CD4-positive, alpha-beta memory T cell (primary cell): ENCODE measurements at places on chromosomes 11 and 22.

DNA sequence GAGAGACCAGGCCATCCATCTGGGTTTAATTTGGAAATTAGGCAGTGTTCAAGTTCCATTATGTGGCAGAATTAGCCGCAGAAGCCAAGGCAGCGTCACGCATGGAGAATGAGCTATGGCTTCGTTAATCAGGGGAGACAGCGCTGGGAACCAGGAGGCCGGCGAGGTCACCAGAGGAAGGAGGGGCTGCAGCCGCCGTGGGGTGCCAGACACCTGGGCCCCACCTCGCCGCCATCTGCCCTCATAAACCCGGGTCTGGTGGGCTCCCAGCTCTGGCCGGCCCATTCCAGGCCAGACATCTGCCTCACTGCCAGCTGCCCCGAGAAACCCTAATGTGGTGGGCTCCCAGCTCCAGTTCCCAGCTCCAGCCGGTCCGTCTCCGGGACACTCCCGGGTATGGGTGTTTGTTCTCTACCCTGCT lies 676.9 kb downstream of the BRD1 start:
- DNase-seq: no peak

DNA sequence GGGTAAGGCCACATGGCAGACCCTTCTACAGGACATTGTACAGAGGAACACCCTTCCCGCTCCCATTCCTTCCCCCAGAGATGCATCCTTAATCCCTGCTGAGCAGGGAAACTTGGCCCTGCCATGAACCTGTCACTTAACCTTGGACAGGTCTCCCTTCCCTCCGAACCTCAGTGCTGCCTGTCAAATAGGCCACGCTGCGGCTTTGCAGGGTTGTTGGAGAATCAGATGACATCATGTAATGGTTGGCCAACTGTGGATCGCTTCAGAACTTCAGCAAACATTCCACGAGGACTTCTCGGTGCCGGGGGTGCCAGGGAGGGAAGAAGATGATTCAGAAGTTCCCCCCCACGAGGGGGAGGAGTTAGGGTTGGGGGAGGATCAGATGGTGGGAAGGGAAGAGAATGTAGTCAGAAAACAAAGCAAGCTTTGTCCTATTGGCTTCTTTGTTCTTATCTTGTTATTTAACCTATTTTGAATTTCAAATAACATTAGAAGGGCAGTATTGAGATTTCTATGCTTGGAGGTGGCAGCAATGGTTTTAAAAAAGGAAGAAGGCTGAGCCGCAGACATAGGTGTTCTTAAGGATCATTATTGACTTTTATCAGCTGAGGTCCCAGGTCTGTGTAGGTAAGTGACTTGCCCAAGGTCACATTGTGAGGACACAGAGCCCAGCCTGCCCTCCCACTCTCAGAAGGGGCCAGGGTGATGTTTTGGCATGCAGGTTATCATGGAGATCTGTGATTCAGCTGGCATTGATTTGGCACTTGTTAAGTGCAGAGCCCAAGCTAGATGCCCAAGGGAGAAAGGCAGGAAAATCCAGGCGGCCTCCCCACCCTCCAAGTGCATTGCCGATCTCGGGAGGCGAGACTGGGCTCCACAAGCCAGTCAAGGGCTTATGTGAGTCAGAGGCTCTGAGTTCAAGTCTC lies 3.1 kb downstream of the CDC42EP1 start:
- DNase-seq: no peak

GRCh38 chr11:70326833-70327232 lies 56.3 kb downstream of the PPFIA1 start:
- DNase-seq: no peak

- no peak for DNase-seq
Measured at GRCh38 chr22:33272180-33272579, 214.0 kb upstream of the SYN3 start.

GRCh38 chr11:32774081-32774480 lies 20.4 kb downstream of the CCDC73 start:
- DNase-seq: no peak

DNA sequence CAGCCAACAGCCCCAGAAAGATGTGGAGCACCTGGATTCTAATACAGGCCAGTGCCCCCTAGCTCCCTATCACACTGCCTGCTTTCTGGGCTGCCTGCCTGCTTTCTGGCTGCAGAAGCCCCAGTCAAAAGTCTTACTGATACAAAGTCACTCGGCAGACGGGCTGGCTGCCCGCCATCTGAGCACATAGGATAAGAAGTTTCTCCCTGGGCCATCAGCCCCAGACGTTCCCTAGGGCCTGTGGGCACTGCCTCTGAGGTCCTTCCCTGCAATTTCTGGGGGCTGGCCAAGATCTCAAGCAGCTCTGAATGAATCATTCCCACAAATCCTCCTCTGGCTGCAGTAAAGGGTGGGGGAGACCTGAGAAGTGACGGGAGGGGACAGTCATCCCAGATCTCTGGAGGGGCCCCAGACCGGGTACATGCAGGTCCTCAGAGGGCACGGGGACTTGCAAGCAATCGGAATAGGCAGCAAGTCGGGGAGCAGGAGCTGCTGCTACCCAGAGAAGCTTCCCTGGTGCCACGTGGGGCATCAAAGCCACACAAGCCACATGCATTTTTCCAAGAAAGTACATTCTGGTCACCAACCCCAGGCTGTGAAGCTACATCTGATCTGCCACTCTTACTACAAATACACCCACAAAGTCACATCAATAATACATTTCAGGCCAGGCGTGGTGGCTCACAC lies 4.7 kb downstream of the TPST2 start:
- no peak for DNase-seq

DNA sequence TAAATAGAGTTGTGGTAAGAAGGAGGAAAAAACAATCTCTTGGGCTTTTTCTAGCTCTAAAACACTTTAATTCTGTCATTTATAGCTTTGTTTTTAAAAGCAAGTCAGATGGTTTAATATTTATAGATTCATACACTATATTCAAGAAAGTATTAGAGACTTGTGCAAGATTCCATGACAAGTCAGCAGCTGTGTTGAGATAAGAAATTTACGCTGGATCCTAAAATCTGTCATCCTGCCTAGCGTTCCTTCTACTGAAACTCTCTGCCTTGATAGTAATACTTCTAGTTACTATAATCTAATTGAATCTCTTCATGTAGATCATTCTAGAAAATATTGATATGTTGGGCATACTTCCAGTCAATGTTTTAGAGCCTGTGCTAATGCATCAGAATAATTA lies 721.8 kb downstream of the CNTN5 start:
- DNase-seq: no peak

GRCh38 chr22:31300896-31301295 lies 8.6 kb upstream of the PIK3IP1 start:
- DNase-seq: no peak

- no peak for DNase-seq
Measured at GRCh38 chr11:32464078-32464477, 28.7 kb upstream of the WT1 start.

- no peak for DNase-seq
Measured at GRCh38 chr11:61575886-61576861, 4.7 kb downstream of the SYT7 start.

DNA sequence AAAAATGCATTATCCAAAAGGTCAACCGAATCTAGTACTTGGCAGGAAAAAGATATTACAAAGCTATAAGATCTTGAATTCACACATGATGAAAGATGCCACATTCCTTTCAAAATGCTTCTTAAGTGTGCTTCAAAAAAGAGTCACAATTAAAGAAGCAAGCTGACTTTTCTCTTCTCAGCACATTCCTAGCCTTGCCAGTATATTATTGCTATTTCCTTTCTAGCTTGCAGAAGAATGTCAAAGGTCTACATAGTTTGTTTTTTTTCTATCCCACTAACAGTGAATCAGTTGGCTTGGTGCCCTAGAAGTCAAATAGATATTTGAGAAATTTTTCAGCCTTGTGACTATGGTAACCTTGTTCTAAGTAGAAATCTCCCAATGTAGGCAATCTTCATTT lies 56.8 kb downstream of the GUCY1A2 start:
- DNase-seq: no peak

DNA sequence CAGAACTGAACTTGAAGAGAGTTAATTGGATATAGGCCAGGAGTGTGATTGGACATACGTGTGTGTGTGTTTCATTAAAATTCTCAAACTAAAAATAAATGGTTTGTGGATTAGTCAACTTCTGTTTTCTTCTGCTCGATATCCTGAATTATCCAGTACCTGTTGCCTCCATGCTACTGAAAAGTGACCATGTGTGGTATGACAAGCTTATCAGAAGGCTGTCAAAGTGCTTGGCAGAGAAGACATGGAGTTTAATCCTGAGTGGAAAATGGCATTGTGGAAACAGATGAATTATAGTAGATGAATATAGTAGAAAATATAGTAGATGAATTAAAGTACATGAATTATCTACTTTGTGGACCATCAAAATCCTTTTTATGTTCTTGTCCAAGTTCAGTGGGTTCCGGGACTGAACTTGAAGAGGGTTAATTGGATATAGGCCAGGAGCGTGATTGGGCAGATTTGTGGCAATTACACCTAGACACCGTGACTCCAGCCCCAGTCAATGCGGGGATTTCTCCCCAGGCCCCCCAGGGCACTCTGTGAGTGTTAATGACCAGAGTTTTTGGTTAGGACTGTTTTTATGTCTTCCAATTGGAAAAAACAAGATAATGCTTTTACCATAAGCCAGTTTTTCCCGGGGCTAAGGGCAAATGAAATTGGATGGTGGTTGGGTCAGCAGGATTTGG lies 30.1 kb downstream of the GRAMD1B start:
- no peak for DNase-seq

GRCh38 chr22:46436595-46437175 lies 100.7 kb downstream of the CELSR1 start:
- DNase-seq: no peak

DNA sequence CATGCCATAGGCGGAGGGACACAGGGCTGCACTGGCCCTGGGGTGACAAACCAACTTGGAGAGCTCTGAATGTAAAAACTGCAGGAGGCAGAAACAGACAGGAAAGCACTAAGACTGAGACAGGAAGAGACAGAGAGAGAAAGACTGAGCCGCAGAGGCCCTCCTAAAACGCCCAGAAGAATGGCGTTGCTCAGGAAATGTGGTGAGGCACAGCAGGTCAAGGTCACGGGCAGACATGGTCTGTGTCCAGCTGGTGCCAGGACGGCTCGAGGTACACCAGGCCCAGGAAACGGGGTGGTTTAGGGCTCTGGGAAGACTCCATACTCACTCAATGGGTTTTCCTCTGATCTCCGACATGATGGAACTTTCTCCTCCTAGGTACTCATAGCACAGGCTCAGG lies 29.1 kb downstream of the MAFF start:
- no peak for DNase-seq

GRCh38 chr11:128603003-128603696 lies 15.8 kb upstream of the ETS1 start:
- DNase-seq: no peak

- DNase-seq: no peak
Measured at GRCh38 chr11:49995565-49995964, 13.2 kb upstream of the OR4C12 start.

DNA sequence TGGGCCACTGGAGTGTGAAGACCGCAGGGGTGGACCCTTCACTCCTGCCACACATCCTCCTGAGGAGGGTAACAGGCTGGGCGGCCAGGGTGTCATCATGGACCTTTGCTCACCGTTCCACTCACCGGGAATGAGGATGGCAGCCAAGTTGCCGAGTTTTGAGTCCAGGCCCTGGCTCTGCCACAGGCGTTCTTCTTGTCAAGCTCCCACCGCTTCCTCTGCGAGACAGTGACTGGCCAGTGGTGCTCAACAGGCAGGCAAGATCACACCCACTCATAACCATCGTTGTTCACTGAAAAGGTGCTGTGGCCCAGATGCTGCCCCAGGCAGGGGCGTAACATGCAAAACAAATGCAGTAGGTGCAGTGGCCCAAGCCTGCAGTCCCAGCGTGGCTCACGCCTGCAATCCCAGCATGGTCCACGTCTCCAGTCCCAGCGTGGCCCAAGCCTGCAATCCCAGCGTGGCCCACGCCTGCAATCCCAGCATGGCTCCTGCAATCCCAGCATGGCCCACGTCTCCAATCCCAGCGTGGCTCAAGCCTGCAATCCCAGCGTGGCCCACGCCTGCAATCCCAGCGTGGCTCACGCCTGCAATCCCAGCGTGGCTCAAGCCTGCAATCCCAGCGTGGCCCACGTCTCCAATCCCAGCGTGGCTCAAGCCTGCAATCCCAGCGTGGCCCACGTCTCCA lies 5.0 kb upstream of the PANX2 start:
- DNase-seq: no peak

GRCh38 chr22:44311855-44312170 lies 938 bp downstream of the SHISAL1 start:
- no peak for DNase-seq

DNA sequence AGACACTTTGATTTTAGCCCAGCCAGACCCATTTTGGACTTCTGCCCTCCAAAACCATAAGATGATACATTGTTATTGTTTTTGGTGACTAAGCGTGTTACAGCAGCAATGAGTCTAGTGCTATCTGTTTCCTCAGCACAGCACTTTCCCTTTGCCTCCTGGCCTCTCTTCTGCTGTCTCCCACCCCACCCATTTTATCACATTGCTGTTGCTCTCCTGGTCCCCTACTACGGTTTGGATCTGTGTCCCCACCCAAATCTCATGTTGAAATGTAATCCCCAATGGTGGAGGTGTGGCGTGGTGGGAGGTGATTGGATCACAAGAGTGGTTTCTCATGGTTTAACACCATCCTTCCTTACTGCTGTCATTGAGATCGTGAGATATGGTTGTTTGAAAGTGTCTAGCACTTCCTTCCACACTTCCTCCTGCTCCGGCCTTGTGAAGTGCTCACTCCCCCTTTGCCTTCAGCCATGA lies 59.8 kb upstream of the CD82 start:
- no peak for DNase-seq

DNA sequence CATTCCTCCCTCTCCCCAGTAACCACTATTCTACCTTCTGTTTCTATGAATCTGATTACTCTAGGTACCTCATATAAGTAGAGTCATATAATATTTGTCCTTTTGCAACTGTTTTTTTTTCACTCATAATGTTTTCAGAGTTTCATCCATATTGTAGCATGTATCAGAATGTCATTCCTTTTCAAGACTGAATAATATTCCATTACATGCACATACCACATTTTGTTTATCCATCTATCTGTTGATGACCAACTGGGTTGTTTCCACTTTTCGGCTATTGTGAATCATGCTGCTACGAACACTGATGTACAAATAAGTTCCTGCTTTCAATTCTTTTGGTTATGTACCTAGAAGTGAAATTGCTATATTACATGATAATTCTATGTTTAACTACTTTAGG lies 40.7 kb downstream of the MRE11 start:
- DNase-seq: no peak

DNA sequence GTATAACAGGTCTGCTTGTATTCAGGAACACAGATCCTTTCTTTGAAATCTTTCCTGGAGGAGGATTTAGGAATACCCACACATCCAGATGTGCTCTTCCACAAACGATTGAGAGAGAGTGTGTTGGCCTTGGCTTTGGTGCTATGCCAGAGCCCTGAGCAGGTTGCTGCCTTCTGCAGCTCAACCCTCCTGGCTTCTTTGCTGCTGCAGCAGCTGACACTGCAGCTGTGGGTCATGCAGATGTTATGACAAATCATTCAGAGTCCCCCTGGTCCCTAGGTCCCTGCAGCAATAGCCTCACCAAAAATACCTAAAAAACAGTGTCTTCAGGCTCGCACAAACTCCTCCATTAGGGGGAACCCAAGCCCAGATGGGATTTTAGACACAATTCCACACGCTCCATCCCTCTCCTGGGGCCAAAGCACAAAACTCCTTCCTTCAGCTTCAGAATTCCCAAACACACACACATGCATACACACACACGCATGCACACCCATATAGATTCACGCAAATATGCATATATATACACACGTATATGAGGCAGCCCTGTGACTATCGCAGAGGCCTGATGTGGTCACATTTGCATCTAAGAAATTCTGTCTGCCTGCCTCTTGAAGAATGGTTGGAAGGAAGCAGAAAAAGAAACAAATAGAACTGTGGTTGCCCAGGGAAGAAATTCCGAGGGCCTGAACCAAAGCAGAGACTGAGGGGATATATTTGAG lies 35.4 kb downstream of the SLN start:
- DNase-seq: no peak
